ENCODE measurements at places on chromosomes 7 and 10.
A peak's percentile ranks its signal among the peaks of the same experiment; 100 is the strongest.

GRCh38 chr10:82778908-82779307, 903.9 kb downstream of the NRG3 start:
- DNase-seq: no peak

- no peak for DNase-seq
These were observed 64.1 kb downstream of the C10orf67 start for GRCh38 chr10:23280419-23281043.

DNA sequence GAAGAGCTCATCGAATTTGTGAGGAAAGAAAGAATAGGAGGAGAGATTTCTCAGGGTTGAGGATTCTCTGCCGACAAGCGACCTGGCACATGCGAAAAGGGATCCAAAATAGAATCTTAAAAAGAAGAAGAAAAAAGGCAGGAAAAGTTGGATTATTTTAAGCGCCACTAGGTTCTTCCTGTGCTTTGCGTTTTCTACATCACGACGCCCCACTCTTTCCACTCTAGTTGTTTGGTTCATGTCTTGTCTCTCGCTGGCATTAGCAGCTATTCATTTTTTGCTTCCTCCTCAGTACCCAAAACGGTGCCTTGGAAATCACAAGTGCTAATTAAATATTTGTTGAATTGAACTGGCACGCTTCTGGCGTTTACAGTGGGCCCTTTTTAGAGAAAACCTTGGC, 674 bp upstream of the FRA10AC1 start:
- no peak for DNase-seq

DNA sequence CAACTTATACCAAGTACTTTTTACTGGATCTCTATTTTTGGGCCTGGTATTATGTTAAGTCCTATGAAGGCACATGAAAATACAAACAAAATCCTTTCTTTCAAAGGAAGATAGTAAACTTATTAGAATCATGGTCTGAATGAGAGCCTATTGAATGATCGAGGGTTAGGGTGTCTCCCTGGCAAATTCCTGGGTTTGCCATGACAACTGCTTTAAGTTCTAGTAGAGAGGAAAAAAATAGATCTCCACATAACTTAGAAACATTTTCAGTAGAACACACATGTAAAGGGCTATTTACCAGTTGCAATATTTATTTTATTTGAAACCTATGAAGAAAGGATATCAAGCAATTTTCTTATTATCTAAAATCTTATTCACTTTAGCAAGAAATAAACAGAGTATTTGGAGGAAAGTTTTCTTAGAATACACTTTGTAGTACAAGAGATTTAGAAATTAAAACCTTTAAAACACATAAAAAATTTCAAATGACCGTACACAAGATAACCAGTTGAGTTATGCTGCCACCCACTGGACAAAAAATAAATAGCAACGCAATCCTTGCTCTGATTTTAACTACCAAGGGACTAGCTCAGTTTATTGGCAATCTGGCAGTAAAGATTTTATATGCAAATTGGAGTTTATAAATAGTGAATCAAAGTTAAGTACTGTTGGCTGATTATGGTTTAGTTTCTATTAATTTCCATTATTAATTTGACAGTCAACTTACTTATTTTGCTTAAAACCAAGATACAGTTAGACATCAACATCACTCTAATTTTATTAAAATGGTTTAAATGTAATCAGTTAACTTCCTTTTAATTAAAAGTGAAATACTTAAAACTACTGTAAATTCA, 33.9 kb downstream of the CACUL1 start:
- no peak for DNase-seq

DNA sequence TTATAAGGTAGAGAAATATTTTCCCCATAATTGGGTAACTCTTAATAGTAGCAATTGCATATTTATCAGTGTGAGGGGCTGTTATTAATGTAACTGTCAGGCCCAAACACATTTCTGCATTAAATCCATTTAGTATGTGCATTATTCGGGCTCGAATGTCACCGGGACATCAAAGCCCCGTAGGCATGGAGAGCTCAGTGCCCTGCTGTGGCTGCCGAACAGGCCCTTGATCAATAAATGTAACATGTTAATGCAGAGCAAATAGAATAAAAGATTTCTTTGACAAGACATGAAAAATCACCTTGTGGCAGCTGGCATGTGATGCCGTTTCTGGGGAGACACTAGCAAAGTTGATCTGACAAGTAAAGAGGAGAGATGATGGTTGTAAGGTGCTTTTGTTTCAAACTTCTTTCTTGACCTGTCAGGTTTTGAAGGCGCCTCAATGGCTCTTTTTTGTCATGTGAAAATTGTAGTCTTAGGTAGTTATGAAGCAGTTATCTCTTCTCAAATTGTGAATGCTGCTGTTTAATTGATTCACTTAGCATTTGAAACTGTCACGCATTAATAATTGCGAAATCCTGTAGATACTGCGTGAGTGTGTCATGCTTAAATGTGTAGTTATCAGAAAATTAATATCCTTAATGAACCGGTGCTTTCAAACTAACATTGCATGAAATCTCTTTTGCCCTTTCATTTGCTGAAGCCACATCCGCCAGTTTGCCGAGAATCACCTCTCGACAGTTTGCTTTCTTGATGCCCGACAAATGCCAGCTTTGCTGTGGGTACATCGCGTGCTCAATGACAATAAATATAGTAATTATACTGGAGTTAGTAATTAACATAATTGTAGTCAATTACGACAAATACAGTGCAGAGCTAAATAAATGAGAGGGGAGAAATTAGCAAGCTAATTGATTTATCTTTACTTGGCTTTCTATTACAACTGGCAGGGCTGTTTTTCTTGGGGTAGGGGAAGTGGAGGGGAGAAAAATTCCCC, 19.5 kb downstream of the LRMDA start:
- no peak for DNase-seq

GRCh38 chr7:155660059-155660757, 15.7 kb downstream of the RBM33 start:
- DNase-seq: no peak

DNA sequence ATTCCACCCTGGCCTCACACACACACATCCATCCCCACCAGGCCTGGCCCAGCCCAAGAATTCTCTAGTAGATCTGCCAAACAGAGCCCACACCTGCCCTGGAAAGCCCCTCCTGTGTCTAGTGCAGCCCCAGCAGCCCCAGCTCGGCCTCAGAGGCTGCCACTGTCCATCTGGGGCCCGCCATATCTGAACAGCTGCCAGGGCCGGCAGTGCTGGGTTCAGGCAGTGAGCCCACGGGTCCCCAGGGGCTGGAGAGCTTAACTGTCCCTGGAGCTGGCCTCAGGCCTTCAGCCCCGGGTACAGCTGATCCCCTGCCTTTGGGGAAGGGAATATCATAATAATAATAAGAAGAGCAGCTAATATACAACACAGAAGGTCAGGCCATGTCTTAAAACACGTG, 574 bp downstream of the MYL10 start:
- no peak for DNase-seq

DNA sequence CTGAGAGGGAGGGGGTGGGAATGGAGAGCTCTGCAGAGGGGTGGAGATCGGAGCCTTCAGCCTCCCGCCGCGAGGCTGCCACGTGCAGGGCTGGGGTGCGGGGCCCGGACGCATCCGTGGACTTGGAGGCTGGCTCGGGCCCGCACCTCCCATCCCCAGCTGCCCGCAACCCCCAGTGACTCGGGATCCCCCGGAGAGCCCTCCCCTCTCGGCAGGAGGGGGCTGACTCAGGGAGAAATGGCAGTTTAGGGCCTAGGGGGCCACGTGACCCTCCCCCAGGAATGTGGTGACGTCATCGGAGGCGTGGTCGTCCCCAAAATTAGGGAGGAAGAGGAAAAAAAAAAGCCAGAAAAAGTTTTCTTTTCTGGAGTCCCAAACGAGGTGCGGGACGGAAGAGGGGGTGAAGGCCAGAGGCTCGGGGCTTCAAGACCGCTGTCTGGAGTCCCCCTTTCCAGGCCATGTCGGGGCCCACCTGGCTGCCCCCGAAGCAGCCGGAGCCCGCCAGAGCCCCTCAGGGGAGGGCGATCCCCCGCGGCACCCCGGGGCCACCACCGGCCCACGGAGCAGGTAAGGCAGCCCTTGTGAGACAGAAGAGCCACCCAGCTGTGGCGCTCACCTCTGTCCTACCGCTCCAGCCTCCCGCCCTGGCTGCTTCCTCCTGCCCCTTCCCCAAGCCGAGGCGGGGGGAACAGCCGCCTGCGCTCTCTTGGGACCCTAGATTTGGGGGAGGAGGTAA, at the start of gene TRIP6:
Gene TRIP6, plus strand, starts transcription at position 348 of the 736 bp plus-strand sequence. Its CDS starts 111 bp downstream, at position 459.
- peak; percentile 59 for DNase-seq

- DNase-seq: no peak
These were observed 107.9 kb downstream of the POU6F2 start for GRCh38 chr7:39085590-39086049.

DNA sequence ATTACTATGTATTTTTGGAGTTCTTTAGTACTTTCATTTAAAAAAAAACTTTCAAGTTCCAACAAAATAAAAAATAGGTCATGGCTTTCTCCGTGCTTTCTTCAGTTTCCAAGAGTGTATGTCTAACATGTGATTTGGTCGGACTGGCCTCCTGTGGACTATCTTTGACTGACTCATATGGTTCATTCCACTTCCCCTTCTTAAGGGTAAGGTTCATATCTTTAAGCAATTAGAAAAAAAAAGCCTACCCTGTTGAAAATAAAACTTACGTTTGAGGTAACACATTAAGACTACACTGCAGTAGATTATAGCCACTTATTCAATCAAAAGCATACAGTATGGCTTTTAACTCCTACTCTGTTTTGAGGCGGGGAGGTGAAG, 112.8 kb upstream of the AHR start:
- no peak for DNase-seq
